Memory B cell (primary cell): ENCODE measurements at places on chromosomes 7 and 10.

- H3K27me3 ChIP-seq, result peaks cover 12% of the 10 kb centered on the region
- H3K27ac ChIP-seq, result no peak overlapping the region
- DNase-seq, result no peak
- H3K4me1 ChIP-seq, result no peaks in the 10 kb centered on the region
These were observed 49.4 kb upstream of the RET start for GRCh38 chr10:43027331-43027955.

DNA sequence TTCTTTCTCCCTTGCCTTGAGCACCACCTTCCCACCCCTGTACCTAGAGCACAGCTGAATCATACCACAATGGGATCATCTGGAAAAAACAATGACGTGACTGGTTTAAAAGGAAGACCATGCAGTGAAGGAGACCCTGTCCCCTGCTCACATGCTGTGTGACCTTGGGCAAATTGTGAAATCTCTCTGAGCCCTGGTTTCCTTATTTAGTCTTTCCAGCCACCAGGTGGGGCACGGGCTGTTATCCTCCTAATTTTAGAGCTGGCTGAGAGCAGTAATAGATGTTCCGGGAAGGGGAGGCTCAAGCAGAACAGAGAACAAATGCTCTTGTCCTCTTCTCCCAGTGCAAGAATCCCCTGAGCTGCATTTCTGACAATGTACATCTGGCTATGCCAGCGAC, 198.3 kb downstream of the RPS24 start:
- no peak for DNase-seq
- H3K36me3 ChIP-seq, result no peaks in the 10 kb centered on the region
- H3K4me3 ChIP-seq, result no peak overlapping the region
- peaks cover 14% of the 10 kb centered on the region for H3K27me3 ChIP-seq

DNA sequence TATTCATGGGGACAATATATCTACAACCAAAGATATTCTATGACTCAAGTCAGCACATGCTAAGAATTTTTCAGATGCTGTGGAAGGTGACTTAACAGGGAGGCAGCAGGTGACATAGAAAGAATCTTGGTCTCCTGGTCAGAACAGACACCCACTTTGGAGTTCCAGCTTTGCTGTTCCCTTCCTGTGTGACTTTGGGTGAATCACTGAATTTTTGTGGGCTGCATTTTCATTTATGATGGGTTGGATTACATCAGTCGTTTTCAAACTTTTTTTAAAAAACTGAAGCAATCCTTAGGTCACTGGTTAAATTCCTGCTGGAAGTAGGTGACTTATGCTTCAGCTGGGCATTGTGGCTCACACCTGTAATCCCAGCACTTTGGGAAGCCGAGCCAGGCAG, 24.9 kb downstream of the RGR start:
- no peak for DNase-seq
- no peak overlapping the region for H3K27ac ChIP-seq
- peaks cover 9% of the 10 kb centered on the region for H3K27me3 ChIP-seq
- no peaks in the 10 kb centered on the region for H3K36me3 ChIP-seq
- H3K4me1 ChIP-seq, result peaks cover under 1% of the 10 kb centered on the region

GRCh38 chr7:30162622-30163124, 27.9 kb downstream of the MTURN start:
- no peaks in the 10 kb centered on the region for H3K27me3 ChIP-seq
- peak overlapping the region; percentile 56 for H3K4me3 ChIP-seq
- peak overlapping the region; percentile 48 for H3K27ac ChIP-seq
- H3K4me1 ChIP-seq, result peaks cover 37% of the 10 kb centered on the region

GRCh38 chr10:29199941-29200679, 88.8 kb upstream of the LYZL1 start:
- H3K36me3 ChIP-seq, result no peaks in the 10 kb centered on the region
- H3K4me3 ChIP-seq, result no peak overlapping the region
- no peaks in the 10 kb centered on the region for H3K4me1 ChIP-seq
- no peak overlapping the region for H3K27ac ChIP-seq

GRCh38 chr10:61941202-61941681, 39.7 kb downstream of the ARID5B start:
- peak overlapping the region; percentile 66 for H3K4me3 ChIP-seq
- H3K27me3 ChIP-seq, result no peaks in the 10 kb centered on the region
- peak overlapping the region; percentile 93 for H3K27ac ChIP-seq
- peaks cover 20% of the 10 kb centered on the region for H3K36me3 ChIP-seq
- H3K4me1 ChIP-seq, result peaks cover 42% of the 10 kb centered on the region

- DNase-seq, result no peak
- H3K4me3 ChIP-seq, result no peak overlapping the region
- H3K4me1 ChIP-seq, result no peaks in the 10 kb centered on the region
- H3K27ac ChIP-seq, result no peak overlapping the region
- H3K27me3 ChIP-seq, result peaks cover 7% of the 10 kb centered on the region
- H3K36me3 ChIP-seq, result no peaks in the 10 kb centered on the region
These were observed 100.8 kb downstream of the CTTNBP2 start for GRCh38 chr7:117772421-117772820.
